Effector memory CD4-positive, alpha-beta T cell (primary cell): ENCODE measurements at places on chromosomes 11 and 22.

DNA sequence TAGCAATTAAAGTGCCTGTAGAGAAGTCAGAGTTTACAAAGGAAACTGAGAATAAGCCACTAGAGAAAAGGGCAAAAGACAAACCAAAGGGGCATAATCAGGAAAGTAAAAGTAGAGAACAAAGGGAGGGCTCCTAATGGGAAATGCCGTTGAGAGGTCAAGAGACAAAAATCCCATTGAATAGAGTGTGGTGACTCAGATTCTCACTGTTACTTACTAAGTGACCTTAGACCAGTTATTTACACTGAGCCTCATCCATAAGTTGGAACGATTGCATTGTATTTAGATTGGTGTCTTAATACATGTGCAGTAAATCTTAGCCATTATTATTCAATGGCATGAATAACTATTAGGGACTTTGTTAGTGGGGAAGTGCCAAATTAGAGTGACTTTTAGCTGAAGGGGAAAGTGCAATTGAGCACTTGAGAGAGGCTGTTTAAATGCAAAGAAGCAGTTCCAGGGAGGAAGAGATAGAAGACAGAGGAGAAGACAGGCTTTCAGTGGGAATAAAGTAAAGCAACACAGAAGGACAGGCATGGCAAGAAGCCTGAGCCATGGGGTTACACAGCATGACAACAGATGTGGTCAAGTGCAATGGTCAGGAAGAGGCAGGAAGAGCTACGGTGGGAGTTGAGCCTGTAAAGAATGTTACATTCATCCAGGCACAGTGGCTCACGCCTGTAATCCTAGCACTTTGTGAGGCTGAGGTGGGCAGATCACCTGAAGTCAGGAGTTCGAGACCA lies 82.6 kb downstream of the UBASH3B start:
- DNase-seq, result no peak

- DNase-seq, result peak; percentile 20
These were observed 470 bp downstream of the C11orf98 start for GRCh38 chr11:62664405-62665074.

- no peak for DNase-seq
These were observed 12.1 kb upstream of the TRIM44 start for GRCh38 chr11:35650467-35650866.

GRCh38 chr22:49292909-49293308 lies 534.8 kb downstream of the BRD1 start:
- DNase-seq, result no peak

GRCh38 chr22:39283322-39284141 lies 35.9 kb downstream of the RPL3 start:
- DNase-seq, result no peak

DNA sequence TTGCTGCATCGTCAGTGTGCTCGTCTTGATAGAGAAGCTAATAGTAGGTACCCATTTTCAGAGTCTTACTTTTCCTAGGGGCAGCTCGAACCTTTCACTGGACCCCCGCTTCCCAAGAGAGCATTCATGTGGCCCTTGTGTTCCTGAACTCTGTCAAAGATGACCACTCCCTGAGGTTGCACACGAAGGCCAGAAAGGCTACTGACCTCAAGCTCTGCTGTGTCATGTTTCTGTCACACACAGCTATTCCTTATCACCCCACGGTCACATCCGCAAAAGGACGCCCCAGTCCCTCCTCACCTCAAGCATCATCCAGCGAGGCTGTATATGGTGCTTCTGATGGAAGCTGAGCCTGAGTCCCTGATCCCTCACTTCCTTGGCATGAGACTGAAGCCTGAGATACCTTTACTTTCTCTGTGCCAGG lies 171.5 kb downstream of the LDLRAD3 start:
- no peak for DNase-seq

DNA sequence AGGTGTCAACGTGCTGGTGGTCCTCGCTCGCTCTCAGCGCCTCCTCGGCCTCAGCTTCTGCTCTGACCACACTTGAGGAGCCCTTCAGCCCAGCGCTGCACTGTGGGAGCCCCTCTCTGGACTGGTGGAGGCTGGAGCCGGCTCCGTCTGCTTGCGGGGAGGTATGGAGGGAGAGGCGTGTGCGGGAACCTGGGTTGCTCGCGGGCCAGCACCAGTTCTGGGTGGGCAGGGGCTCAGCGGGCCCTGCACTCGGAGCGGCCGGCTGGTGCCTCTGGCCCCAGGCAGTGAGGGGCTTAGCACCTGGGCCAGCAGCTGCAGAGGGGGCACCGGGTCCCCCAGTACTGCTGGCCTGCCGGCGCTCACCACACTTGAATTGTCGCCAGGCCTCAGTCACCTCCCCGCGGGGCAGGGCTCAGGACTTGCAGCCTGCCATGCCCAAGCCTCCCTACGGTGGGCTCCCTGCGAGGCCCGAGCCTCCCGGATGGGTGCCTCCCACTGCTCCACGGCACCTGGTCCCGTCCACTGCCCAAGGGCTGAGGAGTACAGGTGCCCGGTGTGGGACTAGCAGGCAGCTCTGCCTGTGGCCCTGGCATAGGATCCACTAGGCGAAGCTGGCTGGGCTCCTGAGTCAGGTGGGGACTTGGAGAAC lies 7.6 kb upstream of the CYP2D6 start:
- no peak for DNase-seq
